NCI-H510A (cell line): ENCODE measurements at places on chromosomes 3 and 15.

- DNase-seq = no peak
Observed at GRCh38 chr3:111784001-111784400, 75.1 kb upstream of the PHLDB2 start.

GRCh38 chr3:151875759-151876158 is 2.3 kb downstream of the SUCNR1 start:
- DNase-seq = no peak

DNA sequence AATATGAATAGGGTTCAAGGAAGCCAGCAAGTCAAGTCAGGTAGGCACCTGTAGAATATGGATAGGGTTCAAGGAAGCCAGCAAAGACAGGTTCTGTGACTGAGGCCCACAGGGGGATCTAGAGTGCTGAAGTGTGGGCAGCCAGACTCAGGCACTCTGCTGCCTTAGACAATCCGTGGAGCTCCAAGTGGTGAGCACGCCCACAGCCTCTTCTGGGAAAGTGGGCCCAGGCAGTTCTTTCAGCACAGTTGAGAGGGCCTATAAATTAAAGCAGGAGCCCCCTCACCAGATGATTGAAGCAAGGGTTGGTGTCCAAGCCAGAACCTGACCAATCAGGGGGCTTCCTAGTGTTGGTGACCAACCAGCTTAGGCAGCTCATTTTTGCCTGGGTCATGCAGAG is 51.0 kb downstream of the ANP32A start:
- DNase-seq = no peak

GRCh38 chr15:79682851-79683288 is 213.9 kb downstream of the MTHFS start:
- DNase-seq = no peak

DNA sequence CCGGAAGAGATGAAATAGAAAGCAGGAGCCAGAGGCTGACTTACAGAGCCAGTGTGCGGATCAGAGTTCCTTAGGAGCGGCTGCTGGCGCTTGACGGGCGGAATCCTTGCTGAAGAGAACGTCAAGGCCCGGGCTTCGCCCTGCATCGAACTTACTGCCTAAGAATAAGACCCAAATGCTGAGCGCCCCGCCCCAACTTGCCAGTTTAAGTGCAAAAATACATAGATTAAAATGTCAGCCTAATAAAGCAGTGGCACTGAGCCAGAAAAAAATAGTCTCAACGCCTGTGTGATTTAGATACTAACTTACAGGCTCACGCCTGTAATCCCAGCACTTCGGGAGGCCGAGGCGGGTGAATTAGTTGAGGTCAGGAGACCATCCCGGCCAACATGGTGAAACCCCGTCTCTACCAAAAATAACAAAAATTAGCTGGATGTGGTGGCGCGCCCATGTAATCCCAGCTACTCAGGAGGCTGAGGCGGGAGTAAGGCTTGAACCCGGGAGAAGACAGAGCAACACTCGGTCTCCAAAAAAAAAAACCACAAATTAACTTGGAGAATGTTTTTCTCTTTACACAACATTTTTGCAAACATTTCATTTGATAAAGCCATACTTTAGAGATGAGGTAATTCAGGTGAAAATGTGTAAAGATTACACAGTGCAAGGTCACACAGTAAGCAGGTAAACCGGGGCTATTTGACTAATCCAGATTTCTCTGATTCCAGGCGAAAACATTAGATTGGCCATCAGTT is 1.2 kb upstream of the UBP1 start:
- DNase-seq = no peak

DNA sequence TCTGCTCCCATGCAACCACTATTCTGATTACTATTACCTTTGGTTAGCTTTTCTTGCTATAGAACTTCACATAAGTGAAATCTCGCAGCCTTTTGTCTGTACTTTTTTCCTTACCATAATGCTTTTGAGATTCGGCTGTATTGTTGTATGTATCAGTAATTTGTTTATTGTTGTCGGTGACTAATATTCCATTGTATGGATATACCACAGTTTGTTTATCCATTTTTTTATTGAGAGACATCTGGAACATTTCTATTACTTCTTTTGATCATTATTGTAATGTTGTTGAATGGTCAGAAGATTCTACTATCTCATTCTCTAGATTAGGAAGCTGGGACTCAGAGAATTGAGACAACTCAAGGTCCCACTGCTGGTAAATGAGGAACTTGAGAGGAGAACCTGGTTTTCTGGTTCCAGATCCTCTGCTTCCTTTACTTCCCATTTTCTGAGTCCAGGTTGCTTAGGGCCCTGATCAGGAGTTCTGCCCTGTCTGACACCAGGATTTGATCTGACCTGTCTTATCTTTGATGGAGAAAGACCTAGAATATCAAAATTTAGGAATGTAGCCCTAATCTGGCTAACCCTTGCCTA is 18.2 kb upstream of the SPTSSB start:
- no peak for DNase-seq

GRCh38 chr3:152383136-152383606 is 114.4 kb downstream of the MBNL1 start:
- DNase-seq = no peak

DNA sequence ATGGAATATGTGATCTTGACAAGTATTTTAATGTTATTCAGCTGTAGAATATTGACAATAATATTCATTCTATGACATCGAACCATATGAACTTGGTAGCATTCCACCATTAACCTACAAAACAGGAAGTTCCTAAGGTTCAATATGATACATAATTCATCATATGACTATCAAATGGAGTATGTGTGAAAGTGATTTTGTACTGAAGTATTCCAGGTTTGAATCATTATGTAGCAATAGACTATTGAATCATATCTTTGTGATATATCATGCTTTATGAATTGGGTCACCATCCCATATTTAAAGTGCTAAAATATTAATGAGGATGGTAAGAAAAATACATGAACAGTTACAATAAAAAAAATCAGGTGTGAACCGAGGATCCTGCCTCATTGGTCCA is 95.1 kb downstream of the TP63 start:
- no peak for DNase-seq

DNA sequence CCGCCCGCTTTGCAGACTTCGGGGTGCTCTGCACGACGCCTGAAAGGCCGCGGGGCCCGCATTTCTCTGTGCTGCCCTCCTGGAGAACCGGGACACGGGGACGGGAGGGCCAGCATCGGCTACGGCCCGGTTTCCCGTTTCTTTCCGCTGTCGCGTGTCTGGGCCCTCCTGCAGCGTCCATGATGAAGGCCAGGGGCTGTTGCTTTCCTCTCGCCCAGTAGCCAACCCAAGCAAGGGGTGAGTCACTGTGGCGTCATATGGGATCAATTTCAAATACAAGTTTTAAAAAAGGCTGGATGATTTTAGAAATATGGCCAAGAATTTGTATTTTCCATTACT is 435 bp downstream of the SLC35G2 start:
- DNase-seq = no peak

GRCh38 chr15:92586966-92587365 is 68.6 kb downstream of the FAM174B start:
- DNase-seq = no peak

DNA sequence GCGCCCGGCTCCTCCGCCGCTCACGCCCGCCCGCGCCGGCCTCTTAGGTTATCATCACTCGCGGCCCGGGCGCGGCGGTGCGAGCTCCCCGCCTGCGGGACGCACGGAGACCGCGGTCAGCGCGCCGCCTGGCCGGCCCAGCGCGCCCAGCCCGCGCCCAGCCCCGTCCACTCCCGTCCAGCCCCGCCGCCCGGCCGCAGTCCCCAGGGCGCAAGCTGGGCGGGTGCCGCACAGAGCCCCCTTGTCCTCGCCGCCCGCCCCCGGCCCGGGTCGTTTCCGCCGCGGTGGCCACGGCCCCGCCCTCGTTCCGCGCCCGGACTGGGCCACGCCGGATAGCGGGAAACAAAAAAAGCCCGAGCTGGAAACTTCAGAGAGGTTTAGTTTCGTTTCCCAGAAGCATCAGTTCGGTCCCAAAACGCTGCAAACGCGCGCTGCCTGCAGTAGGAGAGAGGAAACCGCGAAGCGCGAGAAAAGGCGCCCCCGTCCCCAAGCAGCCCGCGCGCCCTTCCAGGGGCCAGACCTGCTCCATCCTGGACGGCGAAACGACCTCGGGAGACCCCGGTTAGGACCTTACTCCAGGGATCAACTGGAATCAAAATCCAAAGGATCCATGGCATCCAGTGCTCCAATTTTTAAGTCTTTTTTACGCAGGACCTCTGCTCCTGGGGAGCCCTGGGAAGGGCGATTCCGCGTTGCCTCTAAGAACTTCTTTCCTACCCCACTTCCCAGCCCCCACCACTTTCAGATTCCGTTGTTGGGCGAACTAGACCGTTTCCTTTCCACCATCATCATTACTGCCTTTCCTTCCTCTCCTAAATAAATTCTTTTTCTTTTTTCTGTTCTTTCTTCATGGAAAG is at the start of gene ATP10A:
TSS of gene ATP10A (minus strand) at position 217 of the 857 bp plus-strand sequence. CDS start 231 bp downstream, outside the sequence.
- DNase-seq = no peak

DNA sequence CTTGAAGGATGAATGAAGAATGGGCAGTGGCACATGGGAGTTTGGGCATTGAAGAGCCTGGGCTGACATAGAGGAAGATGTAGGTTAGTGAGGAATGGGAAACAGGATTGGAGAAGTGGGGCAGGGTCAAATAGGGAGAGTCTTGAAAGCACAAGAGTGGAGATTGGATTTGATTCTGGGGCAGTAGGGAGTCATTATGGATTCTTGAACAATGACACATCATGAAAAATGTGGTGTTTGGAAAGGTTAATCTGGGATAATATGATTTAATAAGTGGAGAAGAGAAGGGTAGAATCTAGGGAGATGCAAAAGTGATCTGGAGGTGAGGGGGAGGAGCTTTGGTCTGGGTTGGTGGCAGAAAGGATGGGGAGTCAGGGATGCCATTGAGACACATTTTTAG is 45.4 kb upstream of the ROPN1 start:
- no peak for DNase-seq

- DNase-seq = no peak
Observed at GRCh38 chr3:107212618-107213017, 164.6 kb upstream of the CCDC54 start.

- DNase-seq = no peak
Observed at GRCh38 chr3:128493570-128494366, 767 bp upstream of the GATA2 start.

DNA sequence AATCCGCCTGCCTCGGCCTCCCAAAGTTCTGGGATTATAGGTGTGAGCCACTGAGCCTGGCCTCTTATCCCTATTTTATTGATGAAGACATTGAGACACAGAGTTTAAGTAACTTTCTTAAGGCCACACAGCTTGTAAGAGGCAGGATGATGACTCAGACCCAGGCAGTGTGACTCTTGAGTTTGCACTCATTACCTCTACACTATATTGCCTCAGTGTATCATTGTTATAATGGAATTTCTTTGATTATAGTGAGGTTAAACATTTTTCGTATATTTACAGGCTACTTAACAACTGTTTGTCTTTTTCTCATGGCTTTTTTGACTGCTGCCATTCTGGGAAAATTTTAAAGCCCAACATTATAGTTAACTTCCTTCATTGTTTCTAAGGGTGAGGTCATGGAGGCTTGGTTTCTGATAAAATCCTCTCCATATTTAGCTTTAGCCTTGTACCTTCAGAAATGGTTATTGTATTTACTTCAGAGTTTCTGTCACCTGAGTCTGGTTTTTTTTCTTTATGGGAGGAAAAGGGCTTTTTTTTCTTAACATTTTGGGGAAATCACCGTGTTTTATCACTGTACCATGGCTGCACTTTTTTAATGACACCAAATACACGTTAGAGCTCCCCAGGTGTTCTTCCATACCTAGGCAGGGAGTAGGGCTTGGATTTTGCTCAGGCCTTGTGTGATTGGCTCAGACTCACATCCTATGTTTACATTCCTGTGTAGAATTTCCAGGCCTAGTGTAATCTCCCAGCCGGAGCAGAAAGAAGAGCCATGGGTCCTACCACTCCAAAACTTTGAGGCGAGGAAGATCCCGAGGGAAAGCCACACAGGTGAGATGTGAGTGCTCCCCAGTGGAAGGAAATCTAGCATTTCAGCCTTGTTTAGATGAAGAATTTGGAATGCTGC is 6.3 kb downstream of the ZNF774 start:
- no peak for DNase-seq

DNA sequence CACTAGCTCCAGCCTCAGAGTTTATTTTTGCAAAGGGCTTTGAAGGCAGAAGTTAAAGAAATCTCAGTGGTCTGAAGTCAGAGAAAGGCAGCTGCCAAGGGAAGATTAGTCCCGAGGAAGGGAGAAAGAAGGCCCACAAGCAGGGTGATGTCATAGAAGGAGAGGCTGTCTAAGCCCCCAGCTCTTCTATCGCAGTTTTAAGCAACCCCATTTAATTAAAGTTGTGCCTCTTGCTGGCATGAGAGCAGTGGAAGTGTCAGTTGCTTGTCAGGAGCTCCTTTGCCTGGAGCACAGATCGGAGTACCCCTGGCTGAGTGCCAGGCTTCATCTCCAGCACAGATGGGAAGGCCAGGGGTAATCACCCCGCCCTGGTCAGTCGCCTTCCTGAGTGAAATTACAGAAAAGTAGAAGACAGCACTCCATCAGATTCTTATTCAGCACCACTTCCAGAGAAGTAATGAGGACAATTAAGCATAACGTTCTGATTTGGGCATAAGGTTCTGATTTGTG is 530.7 kb downstream of the EPHB1 start:
- no peak for DNase-seq

- no peak for DNase-seq
Observed at GRCh38 chr3:149820183-149820582, 7.2 kb downstream of the RNF13 start.

- no peak for DNase-seq
Observed at GRCh38 chr3:125552401-125552800, 32.4 kb upstream of the SNX4 start.

GRCh38 chr3:41148478-41148877 is 50.8 kb upstream of the CTNNB1 start:
- DNase-seq = no peak

GRCh38 chr3:140438736-140439470 is 239.0 kb upstream of the TRIM42 start:
- DNase-seq = no peak

- no peak for DNase-seq
Observed at GRCh38 chr15:73946046-73946721, 19.9 kb downstream of the LOXL1 start.

GRCh38 chr3:143573610-143574303 is 274.5 kb downstream of the SLC9A9 start:
- DNase-seq = no peak

DNA sequence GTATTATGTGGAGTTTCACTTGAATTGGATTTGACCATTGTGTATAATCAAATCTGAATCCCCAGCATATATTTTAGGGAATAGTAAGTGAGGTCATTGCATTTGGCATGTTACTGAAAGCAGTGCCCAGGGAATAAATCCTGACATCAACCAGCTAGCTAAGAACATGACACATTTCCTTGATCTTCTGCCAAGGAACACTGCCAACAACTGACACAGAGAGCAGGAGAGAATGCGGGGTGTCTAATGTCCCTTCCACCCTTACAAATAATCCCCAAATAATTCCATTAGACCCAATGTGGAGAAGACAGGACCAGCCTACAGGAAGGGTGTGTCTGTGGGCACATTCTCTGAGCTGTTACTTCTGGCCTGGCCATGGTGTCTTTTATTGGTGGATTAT is 30.6 kb upstream of the UBE3A start:
- no peak for DNase-seq

DNA sequence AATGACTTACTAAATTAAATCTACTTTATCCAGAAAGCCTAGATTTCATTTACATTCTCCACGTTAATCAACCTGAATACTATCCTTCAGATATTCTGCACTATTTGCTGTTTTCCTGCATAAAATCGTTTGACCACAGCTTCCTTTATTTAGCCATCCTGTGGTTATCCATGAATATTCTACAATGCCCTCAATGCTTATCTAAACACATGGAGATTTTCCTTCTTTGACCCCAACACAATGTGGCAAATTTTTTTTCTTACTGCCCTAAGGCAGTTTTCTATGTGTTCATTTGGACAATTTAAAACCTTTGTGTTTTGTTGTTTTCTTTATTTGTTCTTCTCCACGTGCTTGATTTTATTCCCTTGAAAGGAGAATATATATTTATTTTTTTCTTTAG is 495.5 kb upstream of the ROBO1 start:
- DNase-seq = no peak
